Kidney epithelial cell (primary cell): ENCODE measurements at places on chromosomes 1 and 21.

DNA sequence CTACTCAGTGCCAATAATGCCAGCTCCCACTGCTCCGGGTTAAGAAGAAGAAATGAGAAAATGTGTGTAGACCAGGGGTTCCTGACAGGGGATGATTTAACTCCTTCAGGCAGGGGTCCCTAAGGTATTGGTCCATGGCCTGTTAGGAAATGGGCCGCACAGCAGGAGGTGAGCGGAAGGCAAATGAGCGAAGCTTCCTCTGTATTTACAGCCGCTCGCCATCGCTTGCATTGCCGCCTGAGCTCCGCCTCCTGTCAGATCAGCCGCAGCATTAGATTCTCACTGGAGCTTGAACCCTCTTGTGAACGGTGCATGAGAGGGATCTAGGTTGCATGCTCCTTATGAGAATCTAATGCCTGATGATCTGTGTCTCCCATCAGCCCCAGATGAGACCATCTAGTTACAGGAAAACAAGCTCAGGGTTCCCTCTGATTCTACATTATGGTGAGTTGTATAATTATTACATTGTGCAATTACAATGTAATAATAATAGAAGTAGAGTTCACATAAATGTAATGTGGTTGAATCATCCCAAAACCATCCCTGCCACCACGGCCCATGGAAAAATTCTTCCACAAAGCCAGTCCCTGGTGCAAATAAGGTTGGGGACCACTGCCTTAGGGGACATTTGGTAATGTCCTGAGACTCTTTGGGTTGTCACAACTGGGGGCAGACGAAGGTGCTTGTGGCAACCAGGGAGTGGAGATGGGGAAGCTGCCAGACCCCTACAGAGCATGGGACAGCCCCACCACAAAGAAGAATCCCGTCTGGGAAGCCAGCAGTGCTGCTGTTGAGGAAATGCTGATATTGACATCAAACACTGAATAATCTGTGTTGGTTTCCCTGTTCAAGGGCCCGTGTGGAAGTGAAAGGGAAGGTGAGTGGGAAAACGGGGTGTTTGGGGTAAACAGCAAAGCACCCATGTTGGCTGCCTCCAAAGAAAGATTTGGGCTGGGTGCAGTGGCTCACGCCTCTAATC is 60.8 kb downstream of the DHRS3 start:
- no peak for DNase-seq

DNA sequence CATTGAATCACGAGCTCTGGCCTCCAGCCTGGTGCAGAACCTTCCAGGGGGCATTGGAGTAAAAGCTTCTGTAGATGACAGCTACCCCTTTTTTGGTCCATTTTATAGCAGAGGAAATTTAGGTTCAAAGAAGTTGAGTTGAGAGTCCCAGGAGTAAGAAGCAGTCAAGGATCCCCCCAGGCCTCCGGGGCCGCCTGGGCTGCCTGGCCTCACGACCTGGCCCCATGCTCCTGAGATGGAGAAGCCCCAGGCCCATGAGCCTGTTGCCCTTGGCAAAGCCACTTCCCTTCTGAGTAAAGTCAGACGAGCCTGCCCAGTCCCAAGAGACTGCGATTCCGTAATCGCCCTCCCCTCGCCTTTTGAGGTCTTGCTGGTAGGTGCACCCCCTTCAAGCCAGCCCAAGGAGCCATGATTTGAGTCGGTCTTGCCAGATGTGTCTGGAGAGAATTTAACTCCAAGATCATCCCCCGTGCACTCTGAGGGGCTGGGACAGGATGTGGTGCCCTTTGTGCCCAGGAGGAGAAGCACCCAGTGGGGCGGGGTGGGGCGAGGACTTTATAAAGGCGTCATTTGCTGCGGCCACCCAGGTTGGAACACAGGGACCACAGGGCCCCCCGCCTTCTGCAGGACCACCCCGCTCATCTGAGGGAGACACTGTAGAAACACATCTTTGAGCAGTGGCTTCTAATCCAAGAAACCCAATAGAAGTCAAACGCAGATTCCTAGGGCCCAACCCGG is 30.1 kb downstream of the PDE9A start:
- DNase-seq, result no peak

DNA sequence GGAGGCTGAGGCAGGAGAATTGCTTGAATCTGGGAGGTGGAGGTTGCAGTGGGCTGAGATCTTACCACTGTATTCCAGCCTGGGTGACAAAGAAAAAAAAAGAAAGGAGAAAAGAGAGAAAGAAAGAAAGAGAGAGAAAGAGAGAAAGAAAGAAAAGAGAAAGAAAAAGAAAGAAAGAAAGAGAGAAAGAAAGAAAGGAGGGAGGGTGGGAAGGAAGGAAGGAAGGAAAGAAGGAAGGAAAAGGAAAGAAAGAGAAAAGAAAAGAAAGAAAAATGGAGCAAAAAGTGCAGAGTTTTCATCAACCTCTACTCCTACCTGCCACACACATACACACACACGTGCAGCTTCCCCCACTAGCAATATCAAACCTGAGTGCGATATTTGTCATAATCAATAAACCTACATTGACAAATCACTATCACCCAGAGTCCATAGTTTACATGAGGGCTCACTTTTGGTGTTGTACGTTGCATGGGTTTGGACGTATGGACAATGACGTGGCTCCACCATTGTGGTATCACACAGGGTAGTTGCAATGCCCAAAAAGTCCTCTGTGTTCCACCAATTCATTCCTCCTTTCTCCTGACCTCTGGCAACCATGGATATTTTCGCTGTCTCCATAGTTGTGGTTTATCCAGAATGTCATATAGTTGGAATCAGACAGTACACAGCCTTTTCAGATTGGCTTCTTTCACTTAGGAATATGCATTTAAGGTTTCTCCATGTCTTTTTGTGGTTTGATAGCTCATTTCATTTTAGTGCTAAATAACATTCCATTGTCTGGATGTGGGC is 36.5 kb downstream of the EVA1C start:
- DNase-seq, result no peak

- no peak for DNase-seq
These were observed 4.8 kb downstream of the DISP3 start for GRCh38 chr1:11483581-11484320.

- DNase-seq, result no peak
These were observed 14.7 kb upstream of the POU3F1 start for GRCh38 chr1:38061290-38061689.

- DNase-seq, result no peak
These were observed 99.5 kb upstream of the DUSP10 start for GRCh38 chr1:221841251-221841982.
